Dermis microvascular lymphatic vessel endothelial cell (primary cell): ENCODE measurements at places on chromosomes 4 and X. TPM values are rescaled to one million over a fixed set of nuclear protein-coding genes. Genes with fewer than 3 reads are reported as not detected.

NIPAL1 gene
- total RNA-seq: 0.38 and 0.39 TPM in 2 replicates

CTAG1B gene
- total RNA-seq: not detected in 2 replicates

FAM120C gene
- total RNA-seq: 2.4 and 4.6 TPM in 2 replicates

FRAS1 gene
- 0.13 and 0.38 TPM in 2 replicates for total RNA-seq

SLC4A4 gene
- total RNA-seq: not detected in 2 replicates

SPANXN3 gene
- not detected in 2 replicates for total RNA-seq

LINC00632 gene
- 0.26 and 0.38 TPM in 2 replicates for total RNA-seq

ODAM gene
- total RNA-seq: not detected in 2 replicates

GLRB gene
- total RNA-seq: 10.3 and 15.7 TPM in 2 replicates

FHIP1A gene
- 0.39 and 0.76 TPM in 2 replicates for total RNA-seq

DNA sequence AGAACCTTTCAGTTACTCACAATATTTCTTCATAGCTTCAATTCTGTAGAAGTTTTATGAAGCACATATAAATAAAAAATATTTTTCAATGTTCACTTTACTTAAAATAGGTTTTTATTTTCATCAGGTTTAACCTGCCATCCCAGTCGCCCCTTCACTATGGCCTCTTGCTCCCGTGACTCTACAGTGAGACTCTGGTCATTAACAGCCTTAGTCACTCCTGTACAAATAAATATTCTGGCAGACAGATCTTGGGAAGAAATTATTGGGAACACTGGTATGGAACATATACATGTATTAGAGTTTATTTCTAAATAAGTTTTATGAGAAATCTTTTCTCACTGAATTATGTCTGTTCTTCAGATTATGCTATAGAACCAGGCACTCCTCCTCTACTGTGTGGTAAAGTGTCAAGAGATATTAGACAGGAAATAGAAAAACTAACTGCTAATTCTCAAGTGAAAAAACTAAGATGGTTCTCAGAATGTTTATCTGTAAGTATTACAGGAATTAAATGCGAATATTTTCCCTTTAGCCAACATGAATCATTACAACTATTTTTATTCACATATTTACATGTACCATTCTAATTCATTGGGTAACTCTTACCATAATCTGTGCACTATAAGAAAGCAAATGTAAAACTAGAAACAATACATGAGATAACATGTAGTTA is 45.6 kb downstream of the SPATA4 start:
- no peak for DNase-seq

- no peak for DNase-seq
Measured at GRCh38 chr4:123034023-123034422, 111.6 kb upstream of the NUDT6 start.

- no peak for DNase-seq
Measured at GRCh38 chr4:115332078-115332477, 218.7 kb upstream of the NDST4 start.

DNA sequence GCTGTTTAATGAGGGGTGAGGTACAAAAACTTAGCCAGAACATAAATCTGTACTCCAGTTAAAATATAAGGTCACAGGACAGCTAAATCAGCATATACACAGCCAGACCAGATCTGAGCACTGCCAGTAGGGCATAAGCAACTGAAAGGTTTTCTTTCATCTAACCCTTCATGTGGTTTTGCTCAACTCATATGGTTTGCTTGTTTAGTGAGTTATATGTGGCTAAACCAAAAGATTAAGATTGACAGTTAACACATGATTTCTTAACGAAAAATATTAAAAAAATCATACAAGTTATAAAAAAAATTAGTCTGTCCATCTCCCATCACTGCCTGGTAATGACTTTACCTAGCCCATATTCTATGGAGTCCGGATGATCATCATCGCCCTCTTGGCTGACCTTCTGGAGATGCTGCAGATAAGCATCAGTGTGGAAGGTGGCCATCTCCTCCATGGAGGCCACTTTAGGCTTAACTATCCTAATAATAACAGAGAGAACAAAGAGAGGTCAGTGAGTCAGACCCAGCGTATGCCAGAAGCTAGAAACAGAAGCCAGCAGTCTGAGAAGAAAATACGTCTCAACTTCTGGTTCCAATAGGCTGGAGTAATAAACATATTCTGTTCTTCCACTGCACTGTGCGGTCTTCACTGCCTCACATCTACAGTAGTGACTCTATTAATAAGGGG is 4.1 kb downstream of the HDAC8 start:
- no peak for DNase-seq

GRCh38 chr4:94036964-94037363 is 170.7 kb upstream of the SMARCAD1 start:
- DNase-seq: no peak

- peak; percentile 46 for DNase-seq
Measured at GRCh38 chr4:145098675-145099037, 545 bp downstream of the ABCE1 start.

DNA sequence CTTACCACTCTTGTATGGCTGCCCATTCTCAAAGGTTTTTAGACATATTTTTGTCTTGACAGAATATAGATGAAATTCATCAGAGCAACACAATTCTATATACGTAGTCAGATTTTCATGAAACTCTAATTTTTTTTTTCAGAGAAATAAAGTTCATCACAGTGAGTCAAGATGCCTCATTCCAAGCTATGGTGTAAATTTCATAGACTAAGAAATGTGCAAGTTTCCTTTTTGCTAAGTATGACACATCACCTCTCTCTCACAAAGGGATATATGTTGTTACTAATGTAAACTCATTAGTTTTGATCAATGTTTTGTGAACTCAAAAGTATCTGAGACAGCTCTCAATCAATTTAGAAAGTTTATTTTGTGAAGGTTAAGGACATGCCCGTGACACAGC is 60.4 kb upstream of the ATXN3L start:
- DNase-seq: no peak

DNA sequence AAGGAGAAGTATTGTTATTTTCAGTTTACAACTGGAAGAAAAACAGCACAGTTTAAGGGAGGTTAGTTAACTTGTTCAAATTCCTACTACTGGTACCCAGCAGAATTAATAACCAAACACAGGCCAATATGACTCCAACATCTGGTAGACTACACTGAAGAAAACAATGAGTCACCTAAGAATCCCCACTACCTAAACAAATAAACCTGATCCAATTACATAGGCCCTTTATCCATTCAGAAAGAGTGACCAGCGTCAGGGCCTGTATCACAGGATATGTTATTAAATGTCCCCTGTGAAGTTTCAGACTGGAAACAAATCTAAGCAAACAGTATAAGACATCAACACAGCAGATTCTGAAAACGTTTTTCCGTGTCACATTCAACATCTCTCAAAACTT is 492.5 kb upstream of the INTU start:
- no peak for DNase-seq

- DNase-seq: peak; percentile 2
Measured at GRCh38 chr4:31237233-31237632, 517.1 kb downstream of the PCDH7 start.

GRCh38 chr4:38683276-38683675 is 19.3 kb downstream of the KLF3 start:
- no peak for DNase-seq

- no peak for DNase-seq
Measured at GRCh38 chr4:47374477-47374876, 89.0 kb downstream of the COMMD8 start.

DNA sequence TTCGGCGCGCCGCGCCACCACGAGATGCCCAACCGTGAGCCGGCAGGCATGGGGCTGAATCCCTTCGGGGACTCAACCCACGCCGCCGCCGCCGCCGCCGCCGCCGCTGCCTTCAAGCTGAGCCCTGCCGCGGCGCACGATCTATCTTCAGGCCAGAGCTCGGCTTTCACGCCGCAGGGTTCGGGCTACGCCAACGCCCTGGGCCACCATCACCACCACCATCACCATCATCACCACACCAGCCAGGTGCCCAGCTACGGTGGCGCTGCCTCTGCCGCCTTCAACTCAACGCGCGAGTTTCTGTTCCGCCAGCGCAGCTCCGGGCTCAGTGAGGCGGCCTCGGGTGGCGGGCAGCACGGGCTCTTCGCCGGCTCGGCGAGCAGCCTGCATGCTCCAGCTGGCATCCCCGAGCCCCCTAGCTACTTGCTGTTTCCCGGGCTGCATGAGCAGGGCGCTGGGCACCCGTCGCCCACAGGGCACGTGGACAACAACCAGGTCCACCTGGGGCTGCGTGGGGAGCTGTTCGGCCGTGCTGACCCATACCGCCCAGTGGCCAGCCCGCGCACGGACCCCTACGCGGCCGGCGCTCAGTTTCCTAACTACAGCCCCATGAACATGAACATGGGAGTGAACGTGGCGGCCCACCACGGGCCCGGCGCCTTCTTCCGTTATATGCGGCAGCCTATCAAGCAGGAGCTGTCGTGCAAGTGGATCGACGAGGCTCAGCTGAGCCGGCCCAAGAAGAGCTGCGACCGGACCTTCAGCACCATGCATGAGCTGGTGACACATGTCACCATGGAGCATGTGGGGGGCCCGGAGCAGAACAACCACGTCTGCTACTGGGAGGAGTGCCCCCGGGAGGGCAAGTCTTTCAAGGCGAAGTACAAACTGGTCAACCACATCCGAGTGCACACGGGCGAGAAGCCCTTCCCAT is 1.1 kb downstream of the ZIC3 start:
- no peak for DNase-seq

GRCh38 chr4:38514465-38515146 is 149.4 kb upstream of the KLF3 start:
- no peak for DNase-seq

DNA sequence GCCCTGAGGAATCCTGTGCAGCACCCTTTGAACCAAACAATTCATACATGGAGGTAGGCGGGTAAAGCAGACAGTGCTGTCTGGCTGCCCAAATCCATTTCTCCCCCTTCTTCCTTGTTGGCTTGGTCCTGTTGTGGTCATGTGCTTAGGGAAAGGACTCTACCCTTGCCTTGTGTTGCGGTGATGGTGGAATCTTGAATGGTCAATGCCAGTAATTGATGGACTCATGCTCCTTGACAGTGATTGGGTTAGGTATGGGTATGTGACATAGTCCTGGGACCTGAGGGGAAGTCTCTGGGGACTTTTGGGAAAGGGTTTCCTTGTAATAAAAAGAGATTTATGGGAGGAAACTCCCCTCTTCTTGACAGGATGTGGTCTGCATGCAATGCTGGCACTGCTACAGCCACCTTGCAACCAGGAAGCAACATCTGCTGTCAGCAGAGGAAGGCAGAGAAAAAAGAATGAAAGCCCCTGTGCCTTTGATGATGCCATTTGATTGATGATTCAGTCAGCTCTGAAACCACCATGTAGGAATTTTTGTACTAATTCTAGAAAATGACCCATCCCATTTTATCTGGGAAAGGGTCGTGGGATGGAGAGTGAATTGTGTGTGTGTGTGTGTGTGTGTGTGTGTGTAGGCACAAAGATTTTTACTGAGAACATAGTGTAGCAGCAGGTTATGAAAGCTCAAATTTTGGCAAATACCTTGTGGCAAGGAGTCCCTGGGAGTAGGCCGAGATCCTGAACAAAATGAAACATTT is 30.0 kb upstream of the HUWE1 start:
- peak; percentile 40 for DNase-seq

DNA sequence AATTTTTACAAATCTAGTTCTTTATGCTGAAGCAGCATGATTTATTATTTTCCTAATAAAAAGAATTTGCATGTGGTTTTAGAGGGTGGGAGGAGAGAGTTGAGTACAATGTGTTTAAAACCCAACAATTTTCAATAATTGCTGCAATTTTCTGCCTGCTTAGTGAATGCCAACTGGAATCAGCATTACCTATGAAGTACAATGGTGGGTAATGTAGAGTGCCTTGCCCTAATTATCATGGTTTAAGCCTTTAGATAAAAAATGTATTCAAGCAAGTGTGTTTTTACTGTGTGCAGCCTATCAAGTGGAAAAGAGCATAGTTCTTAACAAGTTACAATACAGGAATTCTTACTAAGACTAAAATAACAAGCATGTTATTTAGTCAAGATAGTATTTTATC is 77.9 kb upstream of the ANKRD50 start:
- DNase-seq: no peak

- no peak for DNase-seq
Measured at GRCh38 chrX:135498236-135498635, 22.2 kb upstream of the INTS6L start.

DNA sequence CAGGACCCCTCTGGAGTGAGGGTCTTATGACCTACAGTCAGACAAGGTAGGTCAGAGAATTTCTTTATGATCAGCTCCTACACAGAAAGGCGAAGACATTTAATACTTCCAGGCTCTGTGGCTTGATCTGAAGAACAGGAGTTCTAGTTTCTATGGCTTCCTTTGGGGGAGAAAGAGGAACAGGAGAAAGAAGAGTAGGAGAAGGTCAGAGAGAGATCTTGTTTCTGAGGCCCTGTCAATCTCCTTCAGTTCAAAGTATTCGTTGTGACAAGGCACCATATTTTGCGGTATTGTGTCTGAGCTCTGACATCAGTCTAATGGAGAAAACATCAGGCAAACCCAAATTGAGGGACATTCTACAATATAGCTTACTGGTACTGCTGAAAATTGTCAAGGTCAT is 16.7 kb downstream of the TMSB4X start:
- DNase-seq: no peak

GRCh38 chr4:109441862-109442458 is 8.3 kb downstream of the SEC24B start:
- DNase-seq: no peak

GRCh38 chr4:31005037-31005436 is 284.9 kb downstream of the PCDH7 start:
- DNase-seq: no peak

GRCh38 chr4:172129593-172129992 is 316.4 kb downstream of the GALNTL6 start:
- DNase-seq: no peak

- no peak for DNase-seq
Measured at GRCh38 chr4:81471298-81471587, 464 bp downstream of the RASGEF1B start.

DNA sequence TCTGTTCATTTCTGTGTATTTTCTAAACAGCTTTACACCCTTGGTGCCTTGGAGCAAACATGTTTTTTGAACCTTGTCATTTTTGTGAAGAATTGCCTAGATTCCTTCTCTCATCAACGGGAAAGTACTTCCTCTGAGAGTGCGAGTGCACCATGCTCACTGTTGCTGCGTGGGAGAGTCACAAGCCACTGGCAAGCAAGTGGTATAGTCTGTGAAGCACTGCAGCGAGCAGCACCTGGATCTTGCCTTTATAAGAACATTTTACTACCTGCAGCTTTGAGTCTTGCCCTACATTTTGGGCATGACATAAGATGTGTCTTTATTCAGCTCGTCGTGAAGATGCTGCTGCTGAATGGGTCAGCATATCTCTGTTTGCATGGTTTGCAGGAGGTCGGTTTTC is 44.9 kb downstream of the HADH start:
- DNase-seq: no peak

GRCh38 chrX:150569155-150569477 is 695 bp downstream of the MTM1 start:
- DNase-seq: no peak
